ENCODE measurements at places on chromosomes 11 and 22.

GRCh38 chr11:67356864-67357561, 3.7 kb upstream of the POLD4 start:
- DNase-seq = peak; percentile 80

- DNase-seq = no peak
These were observed 140.0 kb downstream of the CHST1 start for GRCh38 chr11:45525393-45525792.

GRCh38 chr11:44911029-44911814, 39.5 kb downstream of the TP53I11 start:
- peak; percentile 77 for DNase-seq

DNA sequence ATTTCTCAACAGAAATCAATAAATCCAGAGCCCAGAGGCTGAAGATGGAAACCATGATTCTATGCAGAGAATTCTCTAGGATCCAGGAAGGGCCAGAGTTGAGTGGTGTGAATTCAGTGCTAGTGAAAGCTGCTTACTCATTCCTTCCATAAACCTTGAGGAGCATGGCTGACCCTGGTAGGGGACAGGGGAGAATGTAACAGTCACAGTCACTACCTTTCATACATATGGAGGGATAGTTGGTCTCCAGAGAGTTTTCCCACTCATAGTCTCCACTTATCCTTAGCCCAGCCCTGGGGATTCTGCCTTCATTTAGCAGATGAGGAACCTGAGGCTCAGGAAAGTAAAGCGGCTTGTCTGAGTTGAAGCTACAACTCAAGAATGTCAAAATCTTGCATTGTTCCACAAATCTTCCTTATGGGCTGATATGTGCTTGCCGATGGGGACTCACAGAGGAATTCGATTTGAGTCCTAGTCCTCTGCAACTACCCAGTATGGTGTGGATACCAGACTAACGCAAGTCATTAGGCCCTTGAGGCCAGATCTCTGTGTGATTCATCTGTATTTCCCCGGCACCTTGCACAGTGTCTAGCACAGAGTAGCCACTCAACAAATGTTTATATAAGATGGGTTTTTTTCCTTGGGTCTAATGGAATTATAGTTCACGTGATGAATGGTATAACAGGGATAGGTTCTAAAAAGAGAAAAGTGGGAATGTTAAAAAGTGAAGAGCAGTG, 3.7 kb upstream of the ANAPC15 start:
- DNase-seq = no peak

DNA sequence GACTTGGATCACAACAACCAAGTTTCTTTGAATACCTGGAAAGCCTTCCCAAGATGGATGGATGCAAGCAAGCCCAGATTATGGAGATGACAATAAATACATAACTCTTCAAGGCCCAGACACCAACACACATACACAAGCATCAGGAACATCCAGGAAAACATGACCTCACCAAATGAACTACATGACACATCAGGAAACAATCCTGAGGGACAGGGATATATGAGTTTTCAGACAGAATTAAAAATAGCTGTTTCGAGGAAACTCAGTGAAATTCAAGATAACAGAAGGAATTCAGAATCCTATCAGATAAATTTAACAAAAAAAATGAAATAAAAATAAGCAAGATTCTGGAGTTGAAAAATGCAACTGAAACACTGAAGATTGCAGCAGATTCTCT, 659.4 kb downstream of the METTL15 start:
- DNase-seq = no peak

GRCh38 chr22:46688949-46689348, 49.1 kb downstream of the CERK start:
- no peak for DNase-seq

DNA sequence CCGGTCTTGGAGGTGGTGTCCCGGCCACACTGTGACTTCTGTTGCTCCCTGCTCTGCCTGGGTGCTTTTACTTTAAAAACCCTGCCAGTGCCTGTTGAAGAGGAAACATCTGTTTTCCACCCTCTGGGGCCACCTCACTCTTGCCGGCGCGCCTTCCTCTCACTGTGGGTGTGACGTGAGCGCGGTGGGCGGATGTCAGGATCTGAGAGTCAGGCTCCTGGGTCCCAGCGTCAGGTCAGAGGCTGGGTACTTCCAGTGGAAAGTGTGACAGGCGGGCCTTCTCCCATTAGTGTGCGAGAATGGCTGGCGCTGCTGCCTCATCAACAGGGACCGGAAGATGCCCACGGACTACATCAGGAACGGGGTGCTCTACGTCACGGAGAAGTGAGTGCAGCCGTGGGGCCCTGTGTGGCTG, 54.2 kb downstream of the GRAMD4 start:
- peak; percentile 51 for DNase-seq

- no peak for DNase-seq
These were observed 44.9 kb downstream of the ARHGAP8 start for GRCh38 chr22:44797181-44797725.

DNA sequence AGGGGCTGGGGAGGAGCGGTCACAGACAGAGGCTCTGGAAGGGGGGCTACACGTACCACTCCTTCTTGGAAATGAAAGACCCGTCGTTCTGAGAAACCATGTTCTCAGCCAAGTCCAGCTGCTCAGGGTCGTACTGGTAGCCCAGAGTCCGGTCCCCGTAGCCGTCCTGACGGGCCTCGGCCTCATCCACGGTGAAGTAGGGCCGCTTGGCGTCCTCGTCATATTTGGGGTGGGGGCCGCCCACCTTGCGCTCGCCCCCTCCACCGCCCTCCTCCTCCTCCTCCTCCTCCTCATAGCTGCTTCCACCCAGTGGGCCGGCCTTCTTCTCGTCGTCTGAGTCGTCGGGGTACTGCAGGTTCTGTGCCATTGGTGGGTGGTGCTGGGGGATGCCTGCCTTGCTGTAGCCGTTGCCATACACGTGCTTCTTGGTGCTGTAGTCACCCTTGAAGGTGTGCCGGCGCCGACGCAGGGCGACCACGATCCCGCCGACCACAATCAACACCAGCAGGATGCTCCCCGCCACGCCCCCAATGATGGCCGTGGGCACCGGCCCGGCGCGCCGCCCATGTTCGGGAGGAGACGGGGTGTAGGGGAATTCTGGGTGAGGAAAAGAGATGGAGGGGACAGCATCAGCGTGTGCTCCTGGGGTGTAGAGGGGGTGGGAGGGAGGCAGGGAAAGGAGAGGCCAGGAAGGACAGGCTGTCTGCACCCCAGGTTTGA, 64.1 kb downstream of the NECTIN1 start:
- no peak for DNase-seq

DNA sequence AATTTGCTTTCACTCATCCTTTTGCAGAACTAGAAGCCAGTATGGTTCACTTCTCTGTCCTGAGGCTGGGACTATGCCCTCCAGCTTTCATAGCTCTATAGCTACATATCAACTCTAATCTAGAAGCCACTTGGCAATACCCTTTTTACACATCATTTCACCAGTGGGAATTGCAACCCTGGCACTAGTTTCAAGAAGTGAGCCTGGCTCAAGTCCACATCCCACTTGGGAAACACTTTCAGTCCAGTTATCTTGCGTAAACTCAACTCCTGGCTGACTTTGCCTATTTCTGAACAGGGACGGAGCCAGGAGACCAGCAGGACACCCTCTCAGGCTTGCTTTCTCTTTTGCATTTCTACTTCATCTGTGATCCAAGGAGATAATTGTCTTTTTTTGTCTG, 19.9 kb upstream of the FAT3 start:
- no peak for DNase-seq

- DNase-seq = peak; percentile 29
These were observed 61.0 kb upstream of the BIRC3 start for GRCh38 chr11:102256251-102256650.

GRCh38 chr11:42257534-42257933, 798.1 kb upstream of the LRRC4C start:
- DNase-seq = no peak

GRCh38 chr11:106644824-106645223, 373.5 kb downstream of the GUCY1A2 start:
- no peak for DNase-seq

DNA sequence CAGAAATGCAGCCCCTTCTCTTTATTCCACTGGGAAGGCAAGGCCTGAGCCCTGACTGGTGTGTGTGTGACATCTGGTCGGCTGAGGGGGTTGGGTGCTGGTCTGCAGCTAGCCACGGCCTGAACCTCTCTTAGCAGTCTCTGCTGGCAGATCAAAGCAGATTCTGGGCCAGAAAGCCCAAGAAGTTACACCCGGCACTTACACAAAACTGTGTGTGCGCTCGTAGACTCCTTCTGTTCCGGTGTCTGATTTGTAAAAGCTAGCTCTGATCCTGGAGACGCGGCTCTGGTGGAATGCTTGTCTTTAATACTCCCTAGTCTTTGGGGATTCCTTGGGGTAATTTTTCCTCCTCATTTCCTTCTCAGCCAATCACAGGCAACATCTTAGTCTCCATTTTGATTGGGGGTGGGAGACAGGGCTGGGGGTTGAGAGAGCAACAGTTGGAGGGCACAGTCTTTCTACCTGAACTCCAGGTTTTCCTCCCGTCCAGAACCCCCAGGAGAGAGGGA, 5.5 kb downstream of the PKNOX2 start:
- DNase-seq = no peak

DNA sequence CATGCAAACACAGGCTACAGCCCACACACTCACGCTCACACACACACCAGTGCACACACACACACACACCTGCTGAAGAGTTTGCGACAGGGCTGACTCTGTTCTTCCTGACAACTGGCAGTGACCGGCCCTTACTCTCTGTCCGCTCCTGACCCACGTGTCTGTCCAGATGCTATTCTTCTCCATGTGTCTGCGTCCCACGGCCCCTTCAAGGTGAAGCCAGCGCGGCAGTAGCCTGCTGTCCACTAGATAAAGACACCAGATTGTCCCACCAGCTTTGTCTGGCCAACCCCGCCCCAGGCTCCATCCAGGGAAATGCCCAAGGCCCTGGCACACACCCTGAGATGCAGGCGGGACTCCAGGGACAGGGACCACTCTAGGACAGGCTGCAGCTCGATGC, 713.9 kb downstream of the BRD1 start:
- DNase-seq = no peak

GRCh38 chr11:98110030-98110429, 910.7 kb upstream of the CNTN5 start:
- DNase-seq = no peak

DNA sequence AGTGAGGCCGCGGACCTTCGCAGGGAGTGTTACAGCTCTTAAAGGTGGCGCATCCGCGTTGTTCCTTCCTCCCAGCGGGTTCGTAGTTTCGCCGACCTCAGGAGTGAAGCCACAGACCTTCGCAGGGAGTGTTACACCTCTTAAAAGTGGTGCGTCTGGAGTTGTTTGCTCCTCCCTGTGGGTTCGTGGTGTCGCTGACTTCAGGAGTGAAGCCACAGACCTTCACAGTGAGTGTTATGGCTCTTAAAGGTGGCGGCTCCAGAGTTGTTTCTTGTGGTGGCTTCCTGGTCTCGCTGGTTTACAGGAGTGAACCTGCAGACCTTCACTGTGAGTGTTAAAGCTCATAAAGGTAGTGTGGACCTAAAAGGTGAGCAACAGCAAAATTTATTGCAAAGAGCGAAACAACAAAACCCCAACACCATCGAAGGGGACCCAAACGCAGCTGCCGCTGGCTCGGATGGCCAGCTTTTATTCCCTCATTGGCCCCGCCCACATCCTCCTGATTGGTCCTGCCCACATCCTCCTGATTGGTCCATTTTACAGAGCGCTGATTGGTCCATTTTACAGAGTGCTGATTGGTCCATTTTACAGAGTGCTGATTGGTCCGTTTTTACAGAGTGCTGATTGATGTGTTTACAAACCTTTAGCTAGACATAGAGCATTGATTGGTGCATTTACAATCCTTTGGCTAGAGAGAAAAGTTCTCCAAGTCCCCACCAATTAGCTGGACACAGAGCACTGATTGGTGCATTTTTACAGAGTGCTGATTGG, 1.2 kb upstream of the TMEM45B start:
- DNase-seq = no peak

DNA sequence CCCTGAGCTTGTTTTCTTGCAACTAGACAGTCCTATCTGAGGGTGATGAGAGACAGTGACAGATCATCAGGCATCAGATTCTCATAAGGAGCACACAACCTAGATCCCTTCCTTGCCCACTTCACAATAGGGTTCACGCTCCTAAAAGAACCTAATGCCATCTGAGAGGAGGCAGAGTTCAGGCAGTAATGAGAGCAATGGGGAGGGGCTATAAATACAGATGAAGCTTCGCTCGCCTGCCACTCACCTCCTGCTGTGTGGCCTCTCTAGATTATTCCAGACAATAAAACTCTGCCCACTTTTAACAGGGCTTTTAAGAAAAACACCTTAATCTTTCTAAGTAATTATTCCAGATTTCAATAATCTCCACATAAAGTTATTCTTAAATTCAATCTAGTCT, 43.9 kb upstream of the PAK1 start:
- DNase-seq = no peak

DNA sequence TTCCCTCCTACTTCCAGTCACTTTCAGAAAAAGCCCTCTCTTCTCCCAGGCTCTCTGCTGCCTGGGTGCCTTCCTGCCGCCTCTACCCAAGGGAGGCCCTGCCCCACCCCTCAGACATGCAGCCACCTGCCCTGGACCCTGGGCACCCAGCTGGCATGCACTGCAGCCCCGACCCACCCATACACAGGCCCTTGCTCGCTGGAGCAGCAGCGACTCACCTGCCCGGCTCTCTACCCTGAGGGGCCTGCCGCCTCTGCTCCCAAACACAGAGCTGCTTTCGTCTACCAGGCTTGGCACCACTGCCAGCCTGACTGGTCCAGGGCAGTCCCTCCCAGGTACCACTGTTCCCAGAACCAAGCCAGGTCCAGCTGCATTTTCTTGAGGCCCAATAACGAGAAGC, 1.2 kb upstream of the TSSK2 start:
- no peak for DNase-seq

GRCh38 chr11:114132417-114132816, 72.9 kb downstream of the ZBTB16 start:
- no peak for DNase-seq

GRCh38 chr11:131073167-131073566, 156.9 kb upstream of the SNX19 start:
- DNase-seq = no peak
